ENCODE measurements at places on chromosomes 12 and 14.

- no peak for DNase-seq
These were observed 449.4 kb upstream of the OR4E1 start for GRCh38 chr14:22122829-22123560.

- DNase-seq = no peak
These were observed 185.5 kb upstream of the FAR2 start for GRCh38 chr12:28963554-28963953.

DNA sequence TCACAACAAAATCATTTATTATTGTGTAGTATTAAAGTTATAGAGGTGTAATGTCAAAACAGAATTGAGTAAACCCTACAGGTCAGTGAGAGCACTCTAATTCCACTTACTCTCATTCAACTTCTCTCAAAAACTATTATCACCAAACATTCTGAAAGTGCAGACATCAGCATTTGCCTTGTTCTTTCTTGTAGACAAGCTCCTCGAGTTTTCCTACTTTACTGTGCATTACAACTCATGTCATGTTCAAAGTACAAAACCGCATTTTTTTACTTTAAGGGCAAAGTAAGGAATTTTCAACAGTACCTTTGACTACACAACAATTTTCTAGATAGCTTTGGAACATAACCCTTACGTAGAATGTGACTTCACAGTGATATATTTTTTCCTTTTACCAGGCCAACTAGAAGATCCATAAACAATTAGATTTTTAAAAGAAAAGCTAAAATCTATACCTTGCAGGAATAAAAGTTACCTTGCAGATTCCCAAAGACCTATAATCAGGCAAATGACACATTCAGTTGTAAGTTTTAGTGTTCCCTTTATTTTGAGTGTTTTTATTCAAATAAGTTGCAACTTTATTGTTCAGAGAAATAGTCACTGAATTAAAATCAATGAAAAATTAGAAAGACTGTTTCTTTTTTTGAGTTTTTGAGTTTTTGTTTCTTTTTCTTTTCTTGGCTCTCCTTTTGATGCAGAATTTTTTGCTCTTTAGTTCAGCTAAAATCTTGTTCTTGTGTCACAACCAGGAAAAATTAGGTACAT lies 12.7 kb upstream of the USP15 start:
- DNase-seq = no peak

GRCh38 chr12:3420693-3421092 lies 70.3 kb upstream of the PRMT8 start:
- no peak for DNase-seq

DNA sequence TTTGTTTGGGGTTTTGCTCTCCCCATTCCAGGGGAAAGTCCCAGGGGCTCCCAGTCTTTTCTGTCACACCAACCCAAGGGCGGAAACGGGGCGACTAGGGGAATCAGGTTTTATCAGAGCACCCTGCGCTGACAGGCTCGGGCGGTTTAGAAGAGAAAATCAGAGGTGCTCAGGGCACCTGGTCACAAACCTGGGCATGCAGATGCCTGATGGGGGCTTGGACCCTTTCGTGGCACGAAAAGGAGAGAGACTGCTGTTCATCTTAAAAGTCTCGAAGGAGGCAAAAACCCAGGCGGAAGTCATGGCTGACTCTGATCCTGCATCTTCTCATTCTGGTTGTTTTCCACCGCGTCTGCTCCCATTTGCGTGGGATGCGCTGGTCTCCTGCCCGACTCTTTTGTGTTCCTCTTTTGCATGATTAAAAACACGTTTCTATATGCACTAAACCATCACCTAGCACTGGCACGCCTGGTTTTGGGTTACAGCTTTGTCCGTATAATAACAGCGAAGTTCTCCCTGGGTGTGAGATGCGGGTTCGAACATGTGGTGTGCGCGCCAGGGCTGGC lies 13.2 kb downstream of the OTX2 start:
- no peak for DNase-seq

DNA sequence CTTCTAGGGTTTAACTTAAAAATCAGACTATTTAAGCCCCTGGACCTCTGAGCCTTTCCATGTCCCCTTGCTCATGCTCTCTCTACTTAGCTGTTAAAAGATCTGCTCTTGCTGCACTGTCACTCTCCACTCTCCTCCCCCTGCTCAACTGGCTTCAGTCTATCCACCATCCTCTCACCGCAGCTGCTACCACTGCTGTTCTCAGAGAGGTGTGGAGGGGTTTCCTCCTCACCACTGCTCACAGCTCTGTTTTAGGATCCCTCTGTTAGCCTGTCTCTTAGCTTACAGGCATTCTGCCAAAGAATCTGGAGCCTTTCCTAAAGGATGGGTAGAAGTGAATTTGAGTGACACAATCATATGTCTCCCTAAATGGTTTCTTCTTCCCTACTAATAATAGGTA lies 43.7 kb upstream of the ATP2B1 start:
- DNase-seq = no peak

DNA sequence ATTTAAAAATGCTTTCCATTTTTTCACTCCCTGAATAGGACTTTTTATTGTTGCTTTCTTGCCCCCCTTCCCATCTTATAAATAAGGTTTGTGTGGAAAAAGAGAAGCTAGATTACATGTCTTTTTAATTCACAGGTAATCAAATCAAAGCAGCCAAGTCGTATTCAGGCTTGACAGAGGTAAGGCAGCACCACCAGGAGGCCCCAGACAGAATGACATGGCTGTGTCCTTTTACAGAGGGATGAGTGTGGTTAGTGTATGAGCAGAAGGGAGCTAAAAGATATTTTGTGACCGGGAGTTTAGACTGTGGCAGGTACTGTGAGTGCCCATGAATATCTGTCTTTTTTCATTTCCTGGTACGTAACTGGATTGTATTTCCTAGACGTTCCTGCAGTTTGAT lies 596.1 kb downstream of the ETNK1 start:
- no peak for DNase-seq
